ENCODE measurements at places on chromosomes 5 and 9. TPM values are rescaled to one million over a fixed set of nuclear protein-coding genes. Genes with fewer than 3 reads are reported as not detected.

DNA sequence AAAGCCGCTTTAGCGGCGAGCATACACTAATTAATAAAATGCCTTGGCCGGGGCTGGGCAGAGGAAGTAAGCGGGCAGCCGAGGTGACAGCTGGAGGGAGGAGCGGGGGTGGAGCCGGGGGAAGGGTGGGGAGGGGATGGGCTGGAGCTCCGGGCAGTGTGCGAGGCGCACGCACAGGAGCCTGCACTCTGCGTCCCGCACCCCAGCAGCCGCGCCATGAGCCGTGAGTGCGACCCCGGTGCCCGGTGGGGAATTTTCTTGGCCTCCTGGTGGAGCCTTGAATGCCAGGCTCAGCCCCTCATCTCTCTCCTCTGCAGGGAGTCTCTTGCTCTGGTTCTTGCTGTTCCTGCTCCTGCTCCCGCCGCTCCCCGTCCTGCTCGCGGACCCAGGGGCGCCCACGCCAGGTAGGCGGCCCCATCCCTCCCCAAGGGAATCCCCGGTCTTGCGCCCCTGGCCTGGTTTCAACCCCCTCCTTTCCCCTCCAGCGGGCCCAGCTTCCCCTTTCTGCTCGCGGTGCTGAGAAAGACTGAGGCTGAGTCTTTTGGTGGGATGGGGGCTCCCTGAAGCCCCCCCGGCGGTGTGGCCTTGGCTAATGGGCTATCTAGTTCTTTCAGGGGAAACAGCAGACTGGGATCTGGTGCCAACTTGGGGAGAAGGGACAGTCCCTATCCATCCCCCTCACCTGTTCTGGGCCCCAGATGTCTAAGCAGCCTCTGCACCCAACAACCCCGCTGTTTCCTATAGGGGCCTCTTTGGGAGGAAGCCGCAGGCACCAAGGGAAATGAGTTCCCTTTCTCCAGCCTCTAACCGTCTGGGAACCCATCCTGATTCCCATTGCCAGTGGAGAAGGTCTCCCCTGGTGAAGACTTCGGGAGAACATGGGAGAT, at the start of gene PTGS1:
Gene PTGS1 (plus strand): TSS at position 156 of the 887 bp plus-strand sequence. CDS start 61 bp downstream, at position 217.
- no peak for DNase-seq

DNA sequence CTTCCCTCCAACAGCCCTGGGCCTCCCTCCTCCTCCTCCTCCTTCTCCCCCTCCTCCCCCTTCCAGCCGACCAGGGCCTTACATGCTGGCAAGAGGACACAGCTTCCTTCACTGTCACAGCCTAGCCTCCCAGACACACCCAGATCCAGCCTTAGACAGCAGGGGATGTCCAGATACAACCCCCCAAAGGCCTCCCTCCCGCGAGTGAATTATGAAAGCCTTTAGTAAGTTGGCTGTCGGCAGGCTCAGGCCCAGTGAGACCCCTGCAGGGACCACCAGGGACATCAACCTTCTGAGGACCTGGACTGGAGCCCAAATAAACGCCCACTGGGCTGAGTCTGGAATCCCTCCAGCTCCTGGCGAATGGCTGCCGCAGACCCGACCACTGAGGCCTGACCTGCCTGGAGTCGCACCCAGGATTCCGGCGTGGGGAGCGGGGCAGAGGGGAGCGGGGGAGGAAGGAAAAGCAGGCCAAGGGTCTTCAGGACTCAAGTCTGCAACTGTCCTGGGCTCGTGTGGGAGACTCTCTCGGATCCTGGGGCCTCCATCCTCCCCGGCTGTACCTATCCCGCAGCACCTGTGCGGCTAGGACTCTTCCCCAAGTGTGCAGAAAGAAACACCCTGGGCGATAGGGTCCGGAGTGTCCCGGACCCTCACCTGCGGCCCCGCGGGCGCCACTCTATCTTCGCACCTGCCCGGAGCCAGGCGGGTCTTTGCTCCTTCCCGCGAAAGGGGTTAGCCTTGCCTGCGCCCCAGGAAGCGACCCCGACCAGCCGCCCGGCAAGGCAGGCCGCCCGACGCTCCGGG, 705 bp downstream of the SEPTIN8 start:
- DNase-seq: peak; percentile 16

DNA sequence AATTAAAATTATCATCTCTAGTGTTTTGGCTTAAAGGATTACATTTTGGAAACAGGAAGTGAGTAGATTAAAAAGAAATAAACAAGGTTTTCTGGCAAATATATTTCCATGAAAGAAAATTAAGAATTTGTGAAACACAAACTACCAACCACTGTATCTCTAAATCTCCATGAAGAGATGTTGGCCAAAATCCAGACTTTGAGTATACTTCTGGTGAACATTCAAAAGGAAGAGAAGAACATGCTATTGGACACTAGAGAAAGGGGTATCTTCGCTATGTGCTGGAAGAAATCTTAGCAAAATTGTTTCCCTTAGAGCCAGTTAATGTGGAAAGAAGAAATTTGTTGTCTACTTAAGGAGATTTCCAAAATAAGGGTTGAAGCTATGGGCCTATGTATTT, 710.4 kb upstream of the CTNND2 start:
- DNase-seq: no peak

GRCh38 chr5:115087951-115088350, 81.8 kb downstream of the TRIM36 start:
- DNase-seq: no peak

GRCh38 chr5:97838214-97838613, 655.2 kb upstream of the RIOK2 start:
- no peak for DNase-seq

DNA sequence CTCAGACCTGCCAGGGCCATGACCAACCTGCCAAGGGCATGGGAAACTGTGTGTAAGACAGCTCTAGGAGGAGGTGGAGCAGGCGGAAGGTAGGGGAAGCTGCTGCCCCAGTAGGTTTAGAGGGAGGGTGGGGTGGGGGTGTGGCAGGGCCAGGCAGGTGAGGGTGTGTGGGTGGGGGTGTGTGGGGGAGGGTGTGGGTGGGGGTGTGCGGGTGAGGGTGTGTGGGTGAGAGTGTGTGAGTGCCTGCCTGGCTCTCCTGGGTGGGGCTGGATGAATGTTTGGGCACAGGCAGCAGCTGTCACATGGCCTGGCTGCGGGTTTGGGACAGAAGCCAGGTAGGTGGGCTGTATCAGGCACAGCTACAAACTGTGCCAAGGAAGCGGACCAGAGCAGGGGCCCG, 8.8 kb upstream of the N4BP3 start:
- no peak for DNase-seq

DNA sequence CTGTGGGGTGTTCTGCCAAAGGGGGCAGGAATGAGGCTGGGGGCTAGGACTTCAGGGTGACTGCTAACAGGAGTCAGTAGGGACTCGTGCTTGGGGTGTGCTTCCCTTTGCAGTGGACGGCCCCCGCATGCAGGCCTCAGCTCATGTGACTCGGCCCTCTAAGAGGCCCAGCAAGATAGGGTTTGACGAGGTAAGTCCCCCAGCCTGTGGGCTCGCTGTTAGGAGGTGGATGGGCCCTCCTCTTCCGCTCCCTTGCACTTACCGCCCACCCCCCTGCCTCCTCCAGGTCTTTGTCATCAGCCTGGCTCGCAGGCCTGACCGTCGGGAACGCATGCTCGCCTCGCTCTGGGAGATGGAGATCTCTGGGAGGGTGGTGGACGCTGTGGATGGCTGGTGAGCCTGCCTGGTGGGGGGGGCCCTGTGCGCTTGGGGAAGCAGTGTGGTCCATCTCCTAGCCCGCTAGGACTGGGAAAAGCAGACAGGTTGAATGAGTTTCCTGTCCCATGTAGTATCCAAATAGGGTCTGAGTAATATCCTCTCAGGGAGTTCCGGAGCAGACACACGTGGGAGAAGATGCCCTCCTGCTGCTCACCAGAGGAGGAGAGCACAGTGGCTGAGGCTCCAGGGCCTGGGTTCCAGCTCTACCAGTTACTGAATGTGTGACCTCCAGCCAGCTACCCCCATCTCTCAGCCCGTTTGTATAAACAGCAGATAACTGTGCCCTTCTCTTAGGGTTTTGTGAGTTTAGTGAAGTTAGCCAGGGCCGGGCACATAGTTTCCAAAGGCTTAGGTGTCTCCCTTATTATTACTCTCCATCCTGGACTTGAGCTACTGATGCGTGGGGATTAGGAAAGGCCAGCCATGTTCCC, 8.2 kb downstream of the CERCAM start:
- no peak for DNase-seq

- no peak for DNase-seq
Observed at GRCh38 chr5:86546582-86546981, 71.2 kb upstream of the COX7C start.

DNA sequence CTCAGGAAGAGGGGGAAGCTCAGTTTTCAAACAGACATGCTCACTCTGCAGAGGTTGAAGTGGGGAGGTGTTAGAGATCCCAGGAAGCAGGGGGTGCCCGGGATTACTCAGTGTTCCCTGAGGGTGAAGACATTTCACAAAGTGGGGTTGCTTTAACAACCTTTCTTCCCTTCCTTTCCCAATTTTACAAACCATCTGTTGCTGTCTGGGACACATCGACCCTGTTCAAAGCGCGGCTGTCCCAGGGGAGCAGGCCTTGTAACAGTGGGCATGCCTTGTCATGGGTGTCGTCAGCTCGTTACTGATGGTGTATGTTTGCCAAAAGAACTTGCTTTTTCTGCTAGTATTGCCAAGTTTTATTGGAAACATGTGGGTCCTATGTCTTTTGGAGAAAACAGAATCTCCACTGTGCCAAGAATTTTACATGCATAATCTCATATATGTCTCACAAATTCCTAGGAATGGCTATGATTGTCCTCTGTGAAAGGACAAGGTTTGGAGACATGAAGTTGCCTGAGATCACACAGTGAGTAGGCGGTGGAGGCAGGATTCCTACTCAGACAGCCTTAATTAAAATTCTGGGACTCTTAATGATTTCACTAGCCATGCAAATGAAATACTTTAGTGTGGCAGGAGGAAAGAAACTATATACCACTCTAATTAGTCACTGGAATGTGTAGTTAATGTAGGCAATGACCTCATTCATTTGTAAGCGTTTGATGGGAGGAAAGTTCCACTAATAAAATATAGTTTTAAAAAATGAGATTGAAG, 198.9 kb downstream of the NXNL2 start:
- no peak for DNase-seq

DNA sequence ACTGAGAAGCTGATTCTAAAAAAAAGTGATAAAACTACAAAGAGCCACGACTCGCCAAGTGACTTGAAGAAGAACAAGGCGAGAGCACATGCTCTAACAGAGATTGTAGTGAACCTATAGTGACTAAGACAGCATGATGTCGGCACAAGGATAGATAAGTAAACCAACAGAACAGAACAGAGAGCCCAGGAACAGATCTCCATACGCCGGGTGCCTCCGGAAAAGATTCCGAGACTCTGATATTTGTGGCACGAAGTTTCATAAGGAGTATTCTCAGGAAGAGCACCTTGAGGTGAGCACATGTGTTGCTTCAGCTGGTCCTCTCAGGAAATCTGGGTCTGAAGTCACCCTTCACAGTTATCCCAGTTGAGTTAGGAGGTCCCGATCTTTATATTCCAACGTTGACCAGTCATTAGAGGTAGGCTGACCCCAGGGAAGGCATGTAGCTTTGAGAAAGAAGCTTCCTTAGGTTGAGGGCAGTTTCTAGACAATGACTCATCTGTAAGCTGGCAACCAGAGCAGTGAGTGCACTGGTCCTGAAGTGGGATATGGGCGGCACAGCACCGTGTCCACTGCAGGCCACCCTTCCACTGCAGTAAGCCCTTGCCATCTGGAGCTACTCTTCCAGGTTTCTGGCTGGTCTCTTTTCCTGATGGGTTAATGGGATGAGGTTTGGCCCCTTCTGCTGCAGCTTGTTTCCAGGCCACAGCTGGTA, 13.6 kb upstream of the CLK4 start:
- DNase-seq: no peak

GRCh38 chr5:97006454-97007060, 70.7 kb downstream of the LNPEP start:
- no peak for DNase-seq

DNA sequence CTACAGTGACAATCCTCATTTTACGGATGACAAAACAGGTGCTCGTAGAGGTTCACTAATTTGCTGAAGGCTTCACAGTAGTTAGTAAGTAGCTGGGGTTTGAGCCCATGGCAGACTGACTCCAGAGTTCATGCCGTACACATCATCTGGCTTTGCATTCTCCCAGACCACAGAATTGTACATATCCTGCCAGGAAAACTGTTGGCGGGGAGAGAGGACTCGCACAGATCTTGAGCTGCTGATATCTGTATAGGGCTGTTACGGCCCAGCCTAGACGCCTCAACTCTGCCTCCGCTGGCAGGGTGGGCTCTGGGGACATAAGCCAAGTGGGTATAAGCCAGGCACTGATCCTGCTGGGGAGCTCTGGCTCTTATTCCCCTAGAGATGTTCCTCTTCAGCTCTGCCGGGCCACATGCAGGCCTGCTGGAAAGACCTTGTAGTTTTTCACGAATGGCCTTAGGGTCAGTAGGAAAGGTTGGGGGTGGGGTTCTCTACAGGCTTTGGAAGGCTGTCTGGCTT, 16.3 kb downstream of the LARP1 start:
- no peak for DNase-seq

DNA sequence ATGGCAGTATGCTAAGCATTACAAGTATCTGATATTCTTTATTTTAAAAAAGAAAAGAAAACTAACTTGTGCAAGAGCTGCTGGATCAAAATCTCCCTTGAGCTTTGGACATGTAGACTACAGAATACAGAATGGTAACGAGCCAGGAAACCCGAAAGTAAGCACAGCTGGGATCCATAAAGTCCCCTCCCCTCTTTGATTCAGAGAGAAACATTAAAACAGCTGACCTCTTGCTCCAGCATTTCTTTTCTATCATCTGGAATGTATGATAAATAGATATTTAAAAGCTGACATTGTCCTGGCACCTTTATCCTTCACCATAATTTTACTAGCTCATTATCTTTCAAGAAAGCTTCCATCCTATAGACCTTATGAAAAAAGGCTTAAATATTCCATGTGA, 28.2 kb upstream of the LPAR1 start:
- DNase-seq: no peak

DNA sequence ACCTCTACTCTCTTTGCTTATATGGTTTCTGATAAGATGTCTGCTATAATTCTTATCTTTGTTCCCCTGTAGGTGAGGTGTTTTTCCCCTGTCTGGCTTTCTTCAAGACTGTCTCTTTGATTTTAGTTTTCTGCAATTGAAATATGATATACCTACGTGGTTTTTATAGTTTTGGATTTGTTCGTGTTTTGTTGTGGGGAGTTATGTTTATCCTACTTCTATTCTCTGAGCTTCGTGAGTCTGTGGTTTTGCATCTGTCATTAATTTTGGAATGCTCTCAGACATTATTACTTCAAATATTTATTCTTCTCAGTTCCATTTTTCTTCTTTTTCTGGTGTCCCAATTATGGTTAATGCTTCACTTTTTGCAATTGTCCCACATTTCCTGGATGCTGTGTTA, 521.3 kb downstream of the KCTD16 start:
- no peak for DNase-seq

GRCh38 chr5:10307206-10308148, at the start of gene CMBL:
CMBL (minus strand) TSS chr5:10307902; CDS start chr5:10290762, 17,140 bp downstream.
- peak; percentile 27 for DNase-seq

GRCh38 chr5:163163858-163164257, 273.5 kb upstream of the CCNG1 start:
- no peak for DNase-seq

The C5 gene
- 47.1 TPM for total RNA-seq

The CDC20B gene
- total RNA-seq: not detected

The SLC6A19 gene
- 2.6 TPM for total RNA-seq

The SOWAHA gene
- total RNA-seq: 0.98 TPM

The HARS2 gene
- 47.5 TPM for total RNA-seq

The SLC34A3 gene
- total RNA-seq: 0.27 TPM

The INSL4 gene
- total RNA-seq: not detected
